ENCODE measurements at places on chromosomes 11 and 22. TPM values are rescaled to one million over a fixed set of nuclear protein-coding genes. Genes with fewer than 3 reads are reported as not detected.

DNA sequence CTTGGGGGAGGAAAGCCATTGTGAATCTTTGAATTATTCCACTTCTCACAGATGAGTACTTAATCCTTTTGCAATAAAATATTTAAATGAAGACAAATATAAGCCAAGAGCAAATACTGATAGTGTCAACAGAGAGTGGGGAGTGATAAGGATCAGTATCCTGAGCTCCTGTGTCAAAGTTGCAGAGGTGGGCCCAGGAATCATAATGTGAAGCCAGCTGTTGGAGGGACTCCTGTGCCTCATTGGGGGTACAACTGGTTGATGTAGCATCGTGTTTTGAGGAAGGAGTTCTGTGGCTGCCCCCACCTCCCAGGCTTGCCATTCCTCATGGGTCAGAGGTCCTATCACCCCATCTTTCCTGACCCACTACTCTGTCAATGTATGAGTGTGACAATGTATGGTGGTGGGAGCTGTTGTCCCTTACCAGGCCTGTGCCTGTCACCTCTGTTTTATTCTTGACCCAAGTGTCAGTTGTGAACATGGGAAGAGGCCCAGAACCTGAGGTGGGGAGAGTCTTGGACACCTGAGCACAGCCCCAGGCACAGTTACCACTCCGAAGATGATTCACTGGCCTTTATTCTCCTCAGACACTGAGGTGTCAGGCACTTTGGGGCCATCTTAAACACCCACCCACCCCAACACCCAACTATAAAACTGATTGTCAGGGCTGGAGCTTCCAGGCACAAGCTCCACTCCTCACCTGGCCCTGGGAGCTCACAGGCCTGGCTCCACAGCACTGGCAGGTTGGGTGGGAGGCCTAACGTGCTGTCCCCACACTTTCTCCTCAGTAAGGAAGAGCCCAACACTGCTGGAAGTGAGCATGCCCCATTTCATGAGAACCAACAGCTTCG lies 38.4 kb downstream of the KCNQ1OT1 start:
- no peak for DNase-seq

- DNase-seq = no peak
These were observed 47.4 kb downstream of the RPS6KA4 start for GRCh38 chr11:64406221-64406946.

The DAGLA gene
- total RNA-seq = 3.7 TPM

DNA sequence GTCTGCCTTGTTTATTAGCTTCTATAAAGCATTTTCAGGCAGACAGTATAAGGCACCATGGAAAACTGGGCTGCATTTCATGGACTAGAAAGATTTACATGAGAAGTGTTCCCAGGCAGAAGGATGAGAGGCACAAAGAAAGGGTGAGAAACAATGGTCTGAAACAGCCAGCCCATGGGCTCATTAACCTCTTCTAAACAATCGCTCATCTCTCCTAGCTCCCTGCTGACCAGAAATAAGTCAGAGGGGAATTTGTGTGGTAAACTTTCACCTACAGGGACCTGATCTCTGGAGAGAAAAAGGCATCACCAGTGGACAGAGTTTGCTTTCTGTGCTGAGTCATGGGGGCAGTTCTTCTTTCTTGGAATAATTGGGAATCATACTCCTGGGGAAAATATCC lies 51.8 kb upstream of the KIRREL3 start:
- DNase-seq = no peak

The CDPF1 gene
- 20.3 TPM for total RNA-seq

GRCh38 chr11:31882951-31883392 lies 71.8 kb upstream of the PAX6 start:
- DNase-seq = peak; percentile 68

The YPEL4 gene
- total RNA-seq = 0.84 TPM

Data from HT1080 (cell line).